ENCODE measurements at places on chromosomes 3 and 15.

DNA sequence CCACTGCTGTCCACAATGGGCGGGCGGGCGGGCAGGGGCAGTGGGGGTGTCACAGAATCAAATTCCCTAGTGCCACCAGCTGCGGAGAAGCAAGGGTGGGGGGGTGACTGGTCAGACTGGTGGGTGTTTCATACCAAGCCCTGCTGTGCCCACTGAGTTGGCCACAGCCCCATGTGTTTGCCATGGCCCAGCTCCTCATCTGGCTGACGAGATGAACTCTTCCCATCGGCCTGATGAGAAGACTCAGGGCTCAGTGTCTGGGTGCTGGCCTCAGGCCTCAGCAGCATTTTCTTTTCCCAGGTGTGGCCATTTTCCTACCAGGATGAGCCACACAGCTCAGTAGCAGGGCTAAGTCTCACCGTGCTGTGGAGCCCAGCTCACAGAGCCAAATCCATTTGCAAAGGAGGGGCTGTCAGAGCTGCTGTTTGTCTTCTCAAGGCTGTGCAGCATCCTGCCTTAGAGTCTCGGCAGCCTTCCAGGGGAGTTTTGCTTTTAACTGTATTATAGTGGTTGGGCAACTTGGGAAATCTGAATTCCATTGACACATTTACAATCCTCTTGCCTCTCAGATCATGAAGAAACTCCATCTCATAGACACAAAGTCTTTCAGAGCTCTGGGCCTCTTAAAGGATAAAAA is 176.8 kb downstream of the ABHD5 start:
- peak; percentile 19 for DNase-seq

GRCh38 chr3:138371070-138371965 is 22.9 kb downstream of the MRAS start:
- DNase-seq: no peak

GRCh38 chr3:169218314-169218983 is 445.1 kb downstream of the MECOM start:
- DNase-seq: peak; percentile 50

DNA sequence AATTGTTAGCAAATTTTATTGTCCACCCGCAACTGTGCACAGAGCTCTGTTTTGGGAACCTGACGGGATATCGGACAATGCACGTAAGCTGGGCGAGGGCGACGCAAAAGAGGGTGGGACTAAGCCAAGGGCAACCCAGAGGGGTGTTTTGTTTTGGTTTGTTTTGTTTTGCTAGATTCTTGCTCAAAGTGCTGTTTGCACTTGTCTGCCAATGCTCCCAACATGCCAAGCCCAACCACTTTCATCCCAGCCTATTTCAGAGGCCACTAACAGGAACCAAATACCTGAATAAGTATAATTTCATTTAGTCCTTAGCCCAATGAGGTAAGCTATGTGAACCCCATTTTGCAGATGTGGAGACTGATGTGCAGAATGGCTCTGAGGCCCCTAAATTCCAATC is 9.7 kb upstream of the CMTM7 start:
- no peak for DNase-seq

- DNase-seq: no peak
Observed at GRCh38 chr3:27449530-27450150, 34.5 kb downstream of the SLC4A7 start.

DNA sequence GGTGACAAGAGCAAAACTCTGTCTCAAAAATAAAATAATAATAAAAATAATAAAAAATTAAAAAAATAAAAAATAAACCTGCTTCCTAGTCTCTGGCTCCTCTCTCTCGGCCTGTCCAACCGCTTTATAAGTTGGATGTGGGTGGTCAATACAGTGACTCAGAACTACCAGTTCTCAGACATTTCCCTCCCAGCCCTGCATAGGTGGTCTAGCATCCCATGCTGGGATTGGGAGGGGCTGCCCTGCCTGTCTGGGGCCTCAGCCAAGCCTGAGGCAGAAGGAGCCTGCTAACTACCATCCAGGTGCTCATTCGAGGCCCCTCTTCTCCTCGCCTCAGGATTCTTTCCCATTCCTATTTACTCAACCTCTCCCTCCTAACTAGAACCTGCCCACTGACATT is 33.3 kb upstream of the BLM start:
- DNase-seq: no peak

DNA sequence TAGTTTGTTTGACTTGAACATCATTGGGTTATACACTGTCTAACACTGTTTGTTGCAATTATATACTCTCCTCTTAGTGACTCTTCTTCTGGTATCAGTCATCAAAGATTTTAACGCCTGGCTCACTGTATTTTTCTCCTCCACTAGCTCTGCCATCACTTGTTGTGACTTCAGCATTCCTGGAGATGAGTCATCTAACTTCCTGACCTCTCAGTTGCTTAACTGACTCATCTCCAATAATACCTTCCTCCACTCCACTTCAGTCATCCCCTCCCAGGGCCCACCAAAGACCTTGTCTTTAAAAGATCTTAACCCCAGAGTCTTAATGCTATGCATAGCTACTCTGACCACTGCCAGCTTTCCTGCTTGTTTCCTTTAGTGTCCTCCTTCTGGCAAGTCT is 28.6 kb upstream of the CLSTN2 start:
- DNase-seq: no peak

DNA sequence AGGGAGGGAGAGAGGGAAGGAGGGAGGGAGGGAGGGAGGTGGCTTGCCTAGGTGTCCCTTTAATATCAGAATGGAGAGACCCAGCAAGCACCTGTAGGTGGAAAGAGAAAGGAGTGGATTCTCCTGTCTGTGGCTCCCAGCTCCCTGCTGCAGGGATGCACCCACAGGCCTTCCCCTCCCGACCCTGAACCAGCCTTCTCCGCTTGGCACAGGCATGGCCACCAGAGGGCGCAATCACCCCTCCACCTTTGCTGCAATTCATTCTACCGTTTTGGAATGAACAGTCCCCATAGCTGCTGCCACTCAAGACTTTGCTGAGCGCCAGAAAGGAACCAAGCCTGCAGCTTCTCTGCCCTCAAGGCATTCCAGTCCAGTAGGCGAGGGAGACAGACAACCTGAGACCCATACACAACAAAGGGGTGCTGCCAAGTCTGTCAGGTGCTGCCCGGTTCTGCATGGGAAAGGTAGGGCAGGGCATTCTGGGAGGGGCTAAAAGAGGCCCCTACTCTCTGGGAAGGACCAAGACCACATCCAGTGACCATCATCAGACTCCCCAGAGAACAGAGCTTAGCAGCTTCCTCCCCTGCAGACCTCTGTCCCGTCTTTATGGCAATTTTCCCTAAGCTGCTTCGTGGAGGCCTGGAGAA is 4.9 kb downstream of the TLR9 start:
- DNase-seq: peak; percentile 92

- DNase-seq: no peak
Observed at GRCh38 chr15:84721371-84721770, 5.4 kb upstream of the SEC11A start.

- no peak for DNase-seq
Observed at GRCh38 chr3:183532620-183533411, 22.7 kb downstream of the KLHL6 start.

- no peak for DNase-seq
Observed at GRCh38 chr3:108518895-108519294, 8.5 kb upstream of the MYH15 start.
